ENCODE measurements at places on chromosomes 6 and 20.

- H3K4me1 ChIP-seq, result no peaks in the 10 kb centered on the region
- DNase-seq, result no peak
- H3K27me3 ChIP-seq, result no peaks in the 10 kb centered on the region
- H3K27ac ChIP-seq, result no peak overlapping the region
- H3K36me3 ChIP-seq, result no peaks in the 10 kb centered on the region
Measured at GRCh38 chr6:78850621-78851020, 16.7 kb upstream of the IRAK1BP1 start.

DNA sequence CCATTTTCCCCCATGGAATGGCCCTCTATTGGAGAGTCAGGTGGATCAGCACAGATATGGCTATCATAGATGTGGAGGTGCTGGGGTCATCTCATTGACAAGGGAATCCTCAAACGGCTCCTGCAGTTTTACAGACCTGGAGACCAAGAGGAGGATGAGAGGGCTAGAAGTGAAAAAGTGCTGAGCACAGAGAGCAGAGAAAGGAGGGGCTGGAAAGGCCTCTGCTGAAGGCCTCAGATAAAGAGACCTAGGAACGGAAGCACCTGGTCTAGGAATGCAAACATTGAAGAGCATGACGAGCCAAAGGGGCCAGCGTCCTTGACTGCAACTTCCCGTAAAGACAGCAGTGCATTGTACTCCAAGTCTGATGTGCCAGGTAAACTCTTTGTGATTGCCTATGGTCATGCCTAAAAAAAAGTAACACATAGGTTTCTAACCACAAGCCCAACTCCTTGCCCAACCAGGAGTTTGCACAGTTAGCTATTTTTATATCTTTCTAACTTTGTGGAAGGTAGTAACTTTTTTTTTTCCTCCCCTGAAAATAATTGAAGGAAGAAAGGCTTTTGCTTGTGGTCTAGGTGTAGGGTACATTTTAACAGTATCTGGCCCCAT, 15.2 kb downstream of the RSPH4A start:
- H3K4me1 ChIP-seq, result no peaks in the 10 kb centered on the region
- H3K27me3 ChIP-seq, result no peaks in the 10 kb centered on the region
- no peak overlapping the region for H3K27ac ChIP-seq
- H3K36me3 ChIP-seq, result peaks cover 10% of the 10 kb centered on the region

- no peak overlapping the region for H3K27ac ChIP-seq
- H3K27me3 ChIP-seq, result no peaks in the 10 kb centered on the region
- no peak for DNase-seq
- H3K4me3 ChIP-seq, result no peak overlapping the region
- no peaks in the 10 kb centered on the region for H3K4me1 ChIP-seq
Measured at GRCh38 chr6:159952289-159953005, 16.4 kb upstream of the IGF2R start.

- H3K4me3 ChIP-seq, result no peak overlapping the region
- H3K27ac ChIP-seq, result peak overlapping the region; percentile 49
- no peaks in the 10 kb centered on the region for H3K36me3 ChIP-seq
- no peak for DNase-seq
Measured at GRCh38 chr6:41371461-41371991, 36.1 kb downstream of the NCR2 start.

DNA sequence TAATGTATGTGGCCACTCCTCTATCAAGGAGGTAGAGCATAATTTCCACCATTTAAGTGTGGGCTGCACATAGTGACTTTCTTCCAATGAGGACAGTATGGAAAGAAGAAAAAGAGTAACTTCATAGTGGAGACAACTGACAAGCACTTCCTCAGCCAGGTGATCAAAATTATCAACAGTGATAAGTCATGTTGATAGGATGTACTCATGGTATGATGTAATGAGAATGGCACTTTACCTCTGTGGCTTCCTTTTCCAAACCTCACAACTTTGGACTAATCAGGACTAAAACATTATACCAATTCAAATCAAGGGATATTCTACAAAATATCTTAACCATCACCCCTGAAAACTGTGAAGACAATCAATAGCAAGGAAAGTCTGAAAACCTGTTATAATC, 302.3 kb upstream of the CITED2 start:
- no peak for DNase-seq
- no peaks in the 10 kb centered on the region for H3K27me3 ChIP-seq
- no peak overlapping the region for H3K27ac ChIP-seq
- H3K4me3 ChIP-seq, result no peak overlapping the region
- H3K36me3 ChIP-seq, result no peaks in the 10 kb centered on the region

DNA sequence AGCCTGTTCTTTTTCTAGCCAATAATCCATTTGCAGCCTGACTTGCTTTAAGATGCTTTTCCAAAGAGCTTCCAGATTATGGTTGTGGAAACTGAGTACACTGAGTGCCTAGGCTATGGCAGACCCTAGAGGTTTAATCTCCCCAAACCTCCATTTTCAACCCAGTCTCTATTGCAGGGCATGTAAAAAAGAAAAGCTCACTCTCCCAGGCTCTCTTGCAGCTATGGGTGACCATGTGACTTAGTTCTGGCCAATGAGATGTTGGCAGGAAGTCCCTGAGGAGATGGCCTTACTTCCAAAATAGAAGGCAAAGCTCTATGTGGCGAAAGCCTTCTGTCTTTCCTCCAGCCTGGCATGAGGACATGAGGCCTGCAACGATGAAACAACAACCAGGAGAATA, 3.8 kb downstream of the PDRG1 start:
- peaks cover 22% of the 10 kb centered on the region for H3K4me1 ChIP-seq
- no peak overlapping the region for H3K4me3 ChIP-seq
- peaks cover 53% of the 10 kb centered on the region for H3K36me3 ChIP-seq
- H3K27me3 ChIP-seq, result no peaks in the 10 kb centered on the region
- DNase-seq, result no peak
- no peak overlapping the region for H3K27ac ChIP-seq

GRCh38 chr6:81515562-81516453, 236.7 kb downstream of the TENT5A start:
- no peak overlapping the region for H3K27ac ChIP-seq
- no peaks in the 10 kb centered on the region for H3K27me3 ChIP-seq
- DNase-seq, result no peak
- H3K4me1 ChIP-seq, result no peaks in the 10 kb centered on the region

DNA sequence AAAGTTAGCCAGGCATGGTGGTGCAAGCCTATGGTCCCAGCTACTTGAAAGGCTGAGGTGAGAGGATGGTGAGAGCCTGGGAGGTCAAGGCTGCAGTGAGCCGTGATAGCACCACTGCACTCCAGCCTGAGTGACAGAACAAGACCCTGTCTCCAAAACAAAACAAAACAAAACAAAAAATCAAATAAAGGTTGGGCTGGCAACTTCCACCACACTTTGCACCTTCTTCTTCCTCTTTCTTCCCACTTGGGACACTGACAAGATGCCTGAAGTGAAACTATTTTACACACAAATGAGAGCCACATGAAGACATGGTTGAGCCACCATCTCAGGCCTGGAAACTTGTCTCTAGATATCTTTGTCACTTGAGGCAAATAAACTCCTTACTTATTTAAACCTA, 53.8 kb upstream of the CCDC28A start:
- H3K4me3 ChIP-seq, result no peak overlapping the region
- no peaks in the 10 kb centered on the region for H3K36me3 ChIP-seq
- no peaks in the 10 kb centered on the region for H3K27me3 ChIP-seq

DNA sequence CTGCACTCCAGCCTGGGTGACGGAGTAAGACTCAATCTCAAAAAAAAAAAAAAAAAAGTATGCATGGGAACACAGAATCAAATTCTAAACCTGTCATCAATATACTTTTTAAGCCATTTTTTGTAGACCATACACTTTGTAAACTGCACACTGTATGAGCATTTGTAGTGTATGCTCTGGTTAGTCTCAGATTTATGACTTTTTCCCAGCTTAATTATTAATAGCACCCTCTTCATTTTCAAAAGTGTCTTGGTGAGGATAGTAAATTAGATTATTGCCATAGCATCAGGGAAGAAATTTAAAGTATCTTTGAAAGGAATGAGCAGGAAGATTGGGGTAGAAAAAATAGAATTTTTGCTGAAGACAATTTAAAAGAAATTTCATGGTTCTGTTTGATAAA, 330.8 kb upstream of the RSPO3 start:
- H3K4me3 ChIP-seq, result no peak overlapping the region
- no peaks in the 10 kb centered on the region for H3K4me1 ChIP-seq
- H3K36me3 ChIP-seq, result no peaks in the 10 kb centered on the region
- H3K27me3 ChIP-seq, result no peaks in the 10 kb centered on the region
- DNase-seq, result no peak

DNA sequence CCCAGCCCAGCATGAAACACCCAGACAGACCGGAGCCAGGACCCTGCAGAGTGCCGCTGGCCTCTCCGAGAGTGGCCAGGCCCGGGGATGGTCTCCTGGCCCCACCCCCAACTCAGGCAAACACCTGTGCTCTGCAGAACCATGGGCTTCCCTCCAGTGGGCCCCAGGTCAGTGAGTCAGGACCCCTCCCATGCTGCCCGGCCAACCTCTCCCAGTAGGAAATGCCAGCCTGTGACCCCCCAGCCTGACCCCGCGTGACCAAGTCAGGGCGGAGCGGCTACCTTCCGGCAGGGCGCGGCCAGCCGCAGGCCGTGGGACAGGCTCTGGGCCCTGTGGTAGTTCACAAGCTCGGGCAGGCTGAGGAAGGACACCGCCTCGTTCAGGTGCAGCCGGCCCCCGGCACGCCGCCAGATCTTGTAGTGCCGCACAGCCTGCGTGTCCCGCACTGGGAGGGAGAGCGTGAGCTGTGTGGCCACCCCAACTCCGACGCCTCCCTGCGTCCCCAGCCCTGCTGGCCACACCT, 3.2 kb downstream of the PTK6 start:
- peaks cover 16% of the 10 kb centered on the region for H3K4me1 ChIP-seq
- DNase-seq, result no peak
- no peak overlapping the region for H3K27ac ChIP-seq
- no peaks in the 10 kb centered on the region for H3K36me3 ChIP-seq
- no peak overlapping the region for H3K4me3 ChIP-seq
- H3K27me3 ChIP-seq, result no peaks in the 10 kb centered on the region

- no peak overlapping the region for H3K4me3 ChIP-seq
- no peaks in the 10 kb centered on the region for H3K36me3 ChIP-seq
- H3K27ac ChIP-seq, result no peak overlapping the region
- H3K27me3 ChIP-seq, result peaks cover 58% of the 10 kb centered on the region
Measured at GRCh38 chr6:108163644-108164542, 1.9 kb upstream of the NR2E1 start.

GRCh38 chr6:75130784-75131183, 75.1 kb downstream of the COL12A1 start:
- no peaks in the 10 kb centered on the region for H3K4me1 ChIP-seq
- no peak for DNase-seq
- H3K4me3 ChIP-seq, result no peak overlapping the region

DNA sequence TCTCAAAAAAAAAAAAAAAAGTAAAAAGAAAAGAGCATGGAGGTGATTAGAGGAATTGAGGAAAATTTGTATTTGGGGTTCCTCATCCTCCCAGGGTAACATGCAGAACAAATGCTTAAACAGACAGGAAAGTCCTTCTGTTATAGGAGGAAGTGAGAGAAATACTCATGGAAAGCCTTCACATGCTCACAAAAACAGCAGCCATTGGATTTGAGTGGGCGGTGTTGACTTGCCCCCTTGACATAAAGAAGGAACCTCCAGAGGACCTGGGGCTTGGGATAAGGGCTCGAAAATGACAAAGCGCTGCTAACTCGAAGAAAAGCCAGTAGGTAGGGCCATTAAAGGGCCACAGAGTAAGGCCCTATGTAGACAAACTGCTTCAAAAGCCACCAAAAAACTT, 17.5 kb upstream of the SAMHD1 start:
- H3K27ac ChIP-seq, result no peak overlapping the region
- H3K27me3 ChIP-seq, result no peaks in the 10 kb centered on the region
- no peaks in the 10 kb centered on the region for H3K4me1 ChIP-seq
- no peak overlapping the region for H3K4me3 ChIP-seq
- no peaks in the 10 kb centered on the region for H3K36me3 ChIP-seq

- H3K27ac ChIP-seq, result peak overlapping the region; percentile 68
- H3K36me3 ChIP-seq, result no peaks in the 10 kb centered on the region
- H3K27me3 ChIP-seq, result no peaks in the 10 kb centered on the region
- no peak for DNase-seq
- peaks cover 91% of the 10 kb centered on the region for H3K4me1 ChIP-seq
Measured at GRCh38 chr20:57682184-57683101, 27.4 kb downstream of the PMEPA1 start.

- H3K4me3 ChIP-seq, result no peak overlapping the region
- no peaks in the 10 kb centered on the region for H3K4me1 ChIP-seq
- no peaks in the 10 kb centered on the region for H3K36me3 ChIP-seq
- no peak for DNase-seq
Measured at GRCh38 chr20:60100780-60101179, 142.6 kb downstream of the CDH26 start.

DNA sequence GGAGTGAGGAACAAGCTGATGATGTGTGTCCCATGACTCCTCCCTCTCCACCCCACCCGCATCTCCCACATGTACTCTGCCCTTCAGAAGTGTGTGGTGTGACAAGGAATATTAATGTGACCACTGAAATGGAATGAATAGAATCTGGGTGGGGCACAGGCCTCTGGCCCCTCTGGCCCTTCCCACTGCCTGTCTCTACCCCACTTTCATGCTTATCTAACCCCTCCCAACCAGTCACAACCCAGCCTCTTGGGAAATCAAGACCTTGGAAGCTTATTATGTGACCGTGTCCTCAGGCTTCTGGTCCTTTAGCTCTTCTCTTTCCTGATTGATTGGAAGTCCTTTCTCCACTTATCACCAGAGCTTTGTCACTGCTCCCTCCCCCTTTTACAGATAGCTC, 312.2 kb upstream of the SOX4 start:
- no peaks in the 10 kb centered on the region for H3K36me3 ChIP-seq

- H3K4me3 ChIP-seq, result no peak overlapping the region
- H3K27me3 ChIP-seq, result no peaks in the 10 kb centered on the region
- no peaks in the 10 kb centered on the region for H3K36me3 ChIP-seq
- peak overlapping the region; percentile 29 for H3K27ac ChIP-seq
- no peak for DNase-seq
Measured at GRCh38 chr20:22861990-22862389, 173.1 kb upstream of the SSTR4 start.

DNA sequence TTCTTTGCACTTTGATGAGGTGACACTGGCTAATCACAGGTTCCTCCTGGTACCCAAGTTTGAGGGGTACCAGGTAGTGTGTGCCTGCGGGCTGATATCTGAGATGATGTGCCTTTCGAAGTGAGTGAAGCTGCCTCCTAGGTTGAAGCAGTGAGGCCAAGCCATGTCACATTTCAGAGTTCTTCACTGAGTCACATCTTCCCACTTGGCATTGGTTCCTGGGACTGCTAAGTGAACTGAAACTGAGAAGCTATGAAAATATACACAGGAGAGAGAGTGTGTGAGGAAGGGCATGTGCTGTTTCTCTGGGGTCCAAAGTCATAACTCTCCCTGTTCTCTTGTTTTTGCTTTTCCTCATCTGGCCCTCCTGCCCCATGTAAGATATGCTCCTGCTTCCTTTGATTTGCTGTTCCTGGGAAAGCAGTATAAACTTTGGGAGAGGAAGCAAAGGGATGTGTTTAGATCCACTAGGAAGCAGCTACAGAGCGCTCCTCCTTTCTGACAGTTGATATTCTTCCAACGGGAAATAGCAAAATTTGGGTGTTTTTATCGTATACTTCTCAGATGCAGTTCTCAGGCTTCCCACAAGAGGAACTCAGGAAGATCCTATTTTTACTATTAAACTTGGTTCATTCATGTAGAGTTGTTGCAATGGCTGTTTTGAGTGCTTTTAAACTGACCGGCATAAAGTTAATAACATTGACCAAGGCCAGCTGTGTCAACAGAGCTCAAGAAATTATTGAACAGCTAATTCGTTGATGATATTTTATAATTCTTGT, 153.7 kb downstream of the MOXD1 start:
- H3K27ac ChIP-seq, result no peak overlapping the region
- H3K4me1 ChIP-seq, result no peaks in the 10 kb centered on the region
- no peaks in the 10 kb centered on the region for H3K27me3 ChIP-seq
- H3K36me3 ChIP-seq, result no peaks in the 10 kb centered on the region

GRCh38 chr6:75230484-75231325, 12.9 kb downstream of the COX7A2 start:
- no peak overlapping the region for H3K27ac ChIP-seq
- H3K27me3 ChIP-seq, result no peaks in the 10 kb centered on the region
- DNase-seq, result no peak
- H3K4me3 ChIP-seq, result no peak overlapping the region

Data from right atrium auricular region (tissue), 2 donors.